NCI-H748 treated with DMSO at 0.1 percent for 48 hours (cell line): ENCODE measurements at places on chromosomes 2 and 18.

DNA sequence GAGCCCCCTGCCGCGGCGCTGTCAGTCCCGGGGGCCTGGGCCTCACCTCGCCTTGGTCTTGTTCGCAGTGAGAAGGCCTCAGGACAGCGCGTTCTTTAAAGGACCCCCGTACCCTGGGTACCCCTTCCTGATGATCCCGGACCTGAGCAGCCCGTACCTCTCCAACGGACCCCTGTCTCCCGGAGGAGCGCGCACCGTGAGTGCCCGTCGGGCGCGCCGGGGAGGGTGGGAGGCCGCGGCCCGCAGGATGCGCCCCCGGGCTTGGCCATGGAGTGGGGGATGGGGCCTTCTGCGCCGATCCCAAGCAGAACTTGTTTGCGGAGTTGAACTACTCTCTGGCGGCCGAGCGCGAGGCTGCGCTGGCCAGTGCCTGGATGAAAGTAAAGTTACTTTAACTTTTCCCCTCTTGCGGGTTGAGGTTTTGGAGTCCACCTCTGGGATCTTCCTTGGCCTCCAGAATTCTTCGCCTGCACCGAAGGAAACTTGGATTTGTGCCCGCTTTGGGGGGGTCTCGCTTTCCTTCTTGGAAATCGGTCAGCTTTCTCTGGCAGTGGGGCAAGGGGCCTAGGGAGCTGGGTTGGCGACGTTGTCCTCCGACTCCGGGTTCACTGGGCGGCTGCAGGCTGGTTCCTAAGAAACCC lies 1.2 kb downstream of the TCF7L1 start:
- DNase-seq = no peak

- DNase-seq = peak; percentile 49
Observed at GRCh38 chr18:34339155-34339554, 114.4 kb upstream of the NOL4 start.

GRCh38 chr2:238412067-238412767 lies 14.5 kb upstream of the ASB1 start:
- no peak for DNase-seq

DNA sequence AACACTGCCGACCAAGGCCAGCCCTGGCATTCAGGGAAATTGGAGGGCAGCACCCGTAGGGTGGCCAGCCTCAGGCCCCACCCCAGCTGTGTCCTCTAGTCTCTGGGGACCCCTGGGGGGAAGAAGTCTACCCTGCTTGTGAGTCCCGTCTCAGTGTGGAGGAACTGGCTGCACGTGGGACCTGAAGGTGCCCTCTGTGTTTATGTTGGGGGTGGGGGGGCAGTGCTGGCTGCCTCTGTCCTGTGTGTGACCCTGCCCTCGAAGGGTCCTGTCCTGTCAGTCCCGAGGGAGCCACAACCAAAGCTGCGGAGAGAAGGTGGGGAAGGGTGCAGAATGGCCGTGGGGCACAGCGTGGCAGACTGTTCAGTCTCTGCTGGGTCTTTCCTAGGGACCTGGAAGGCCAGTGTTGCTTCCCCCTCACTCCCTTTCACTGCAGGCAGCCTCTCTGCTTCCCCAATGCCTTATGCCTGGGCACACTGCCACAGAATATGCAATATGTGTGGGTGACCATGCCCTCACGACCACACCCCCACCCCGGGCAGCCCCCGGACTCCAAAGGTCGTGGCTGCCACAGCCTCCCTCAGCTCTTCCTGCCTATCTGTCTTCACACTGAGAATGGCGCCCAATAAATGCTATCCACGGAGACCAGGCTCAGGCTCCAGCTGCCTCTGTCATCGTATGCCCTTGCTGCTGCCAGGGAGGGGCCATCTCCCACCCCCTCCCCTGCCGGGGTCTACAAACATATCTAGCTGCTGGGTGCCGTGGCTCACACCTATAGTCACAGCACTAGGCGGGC lies 33.3 kb upstream of the SLC35F6 start:
- no peak for DNase-seq

DNA sequence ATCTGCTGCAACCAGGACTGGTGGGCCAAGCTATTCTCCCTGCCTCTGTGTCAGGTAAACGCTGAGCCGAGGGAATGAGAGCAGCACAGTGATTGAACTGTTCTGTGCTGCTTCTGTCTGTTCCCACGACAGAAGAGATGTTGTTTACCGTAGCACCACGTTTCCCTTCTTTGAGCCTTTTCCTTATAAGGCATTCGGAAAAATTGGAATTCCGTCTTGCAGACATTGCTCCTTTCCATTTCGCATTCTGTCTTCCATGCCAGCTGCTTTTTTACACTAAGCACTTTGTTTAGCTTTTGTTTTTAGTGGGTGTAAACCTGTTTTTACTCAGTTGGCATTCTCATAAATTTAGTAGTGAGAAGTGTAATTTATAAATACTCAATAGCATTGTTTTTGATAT lies 103.1 kb downstream of the ZNF236 start:
- no peak for DNase-seq

GRCh38 chr18:36298126-36298741 lies 721 bp downstream of the FHOD3 start:
- peak; percentile 18 for DNase-seq

- no peak for DNase-seq
Observed at GRCh38 chr2:203025592-203025991, 10.9 kb downstream of the NBEAL1 start.

- DNase-seq = no peak
Observed at GRCh38 chr18:40752316-40752715, 1202.7 kb upstream of the PIK3C3 start.

DNA sequence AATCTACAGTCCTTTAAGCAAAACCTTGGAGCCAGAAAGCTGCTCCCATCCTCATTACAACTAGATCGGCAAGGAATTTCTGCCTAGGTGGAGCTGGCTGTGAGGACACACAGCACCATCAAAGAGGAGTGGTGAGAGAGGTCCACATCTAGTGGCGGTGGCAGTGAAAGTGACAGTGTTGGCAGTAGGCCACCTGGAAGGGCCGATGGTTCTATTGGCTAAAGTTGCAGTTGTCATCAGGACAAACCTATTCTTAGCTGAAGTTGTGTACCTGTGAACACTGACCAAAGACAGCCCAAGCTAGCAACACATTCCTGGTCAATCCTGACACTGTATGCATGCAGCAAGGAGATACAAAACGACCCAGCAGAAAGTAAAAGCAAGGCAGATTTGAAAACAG lies 218.1 kb upstream of the CHAC2 start:
- no peak for DNase-seq

- no peak for DNase-seq
Observed at GRCh38 chr2:19426941-19427340, 68.5 kb upstream of the OSR1 start.

DNA sequence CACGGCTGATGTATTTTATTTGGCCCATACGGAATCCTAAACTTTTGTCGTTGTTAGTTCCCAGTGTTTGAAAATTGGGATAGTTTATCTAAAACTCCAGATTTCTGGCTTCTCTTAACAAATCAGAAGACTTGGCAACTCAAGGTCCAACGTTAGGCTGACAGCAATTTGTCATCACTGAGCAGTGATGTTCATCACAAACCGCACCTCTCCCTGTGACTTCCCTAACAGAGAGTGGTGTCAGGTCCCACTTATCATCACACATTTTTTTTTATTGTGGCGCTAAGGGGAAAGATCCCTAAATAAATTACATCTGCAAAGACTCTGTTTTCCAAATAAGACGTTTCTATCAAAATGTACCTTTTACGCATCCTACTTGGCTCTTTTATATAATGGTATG lies 55.7 kb downstream of the RASGRP3 start:
- DNase-seq = no peak

DNA sequence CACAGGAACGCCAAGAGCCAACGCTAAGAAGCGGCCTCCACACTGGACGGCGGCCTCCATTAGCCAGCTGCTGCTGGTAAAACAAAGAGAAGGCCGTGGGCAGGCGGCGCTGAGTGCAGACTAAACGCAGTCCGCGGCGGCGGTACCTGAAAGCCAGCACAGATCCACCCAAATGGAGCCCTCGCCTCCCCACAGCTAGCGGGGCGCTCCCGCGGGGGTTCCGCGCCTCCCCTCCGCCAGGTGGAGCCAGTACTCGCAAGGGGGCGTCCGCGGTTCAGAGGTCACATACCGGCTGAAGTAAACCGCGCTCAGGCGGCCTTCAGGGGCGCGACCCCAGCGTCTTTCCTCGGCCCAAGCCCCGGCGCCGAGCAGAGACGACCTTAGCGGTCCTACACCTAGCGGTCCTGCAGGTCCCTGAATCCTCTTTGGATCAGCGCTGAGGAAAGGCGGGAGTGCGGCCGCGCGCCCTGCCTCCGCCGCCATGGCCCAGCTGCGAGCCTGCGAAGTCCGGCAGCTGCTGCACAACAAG lies 293.1 kb upstream of the ERBB4 start:
- no peak for DNase-seq

- no peak for DNase-seq
Observed at GRCh38 chr2:241467777-241468475, 40.5 kb downstream of the STK25 start.

GRCh38 chr2:106189764-106190468 lies 4.2 kb downstream of the UXS1 start:
- no peak for DNase-seq

DNA sequence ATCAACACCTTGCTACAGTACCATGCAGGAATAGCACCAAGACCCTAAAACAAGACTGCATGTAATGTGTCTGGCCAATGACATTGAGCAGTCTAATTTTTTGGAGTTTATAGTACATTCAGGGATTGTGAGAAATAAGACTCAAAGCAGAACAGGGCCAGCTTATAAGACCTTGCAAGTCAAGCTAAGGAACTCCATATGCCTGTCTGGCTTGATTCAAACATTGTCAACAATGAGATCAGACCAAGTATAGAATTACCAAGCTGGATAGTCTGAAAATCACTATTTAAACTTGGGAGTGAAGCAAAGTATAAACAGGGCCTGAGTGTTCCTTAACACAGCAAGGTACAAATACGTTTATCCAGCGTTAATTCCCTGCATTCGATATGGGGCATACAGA lies 370.9 kb downstream of the CNTNAP5 start:
- no peak for DNase-seq

GRCh38 chr18:79519751-79520477 lies 124.2 kb downstream of the NFATC1 start:
- DNase-seq = no peak

DNA sequence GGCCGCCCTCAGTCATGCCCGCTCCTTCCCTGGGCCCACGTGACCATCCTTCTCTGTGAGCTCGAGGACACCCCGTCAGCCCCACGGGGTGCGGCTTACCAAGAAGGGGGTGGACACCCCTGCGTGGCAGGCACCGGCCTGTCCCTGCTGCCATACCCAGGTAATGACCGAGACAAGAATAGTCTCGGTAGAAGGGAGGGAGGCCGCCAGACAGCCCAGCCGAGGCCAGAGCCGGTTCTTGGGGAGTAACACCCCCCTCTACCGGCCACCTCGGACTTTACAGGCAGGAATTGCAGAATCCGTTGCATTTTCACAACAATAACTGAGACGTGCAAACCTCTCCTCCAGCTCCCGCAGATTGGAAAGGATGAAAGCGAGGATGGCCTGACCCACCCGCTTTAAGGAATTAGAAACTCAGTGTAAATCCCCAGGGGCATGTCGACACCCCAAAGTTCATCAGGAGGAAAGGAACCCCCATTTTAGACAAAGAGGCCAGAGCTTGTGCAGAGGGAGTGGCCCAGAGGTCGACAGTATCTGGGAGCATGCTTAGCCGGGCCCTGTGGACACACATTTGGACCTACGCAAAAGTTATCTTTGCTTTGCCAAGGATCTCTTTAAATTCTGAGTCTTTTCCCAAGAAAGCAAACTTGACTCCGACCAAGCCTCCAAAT lies 60.1 kb upstream of the GLI2 start:
- DNase-seq = no peak
